ENCODE measurements at places on chromosomes 7 and 10.
A peak's percentile ranks its signal among the peaks of the same experiment; 100 is the strongest.

DNA sequence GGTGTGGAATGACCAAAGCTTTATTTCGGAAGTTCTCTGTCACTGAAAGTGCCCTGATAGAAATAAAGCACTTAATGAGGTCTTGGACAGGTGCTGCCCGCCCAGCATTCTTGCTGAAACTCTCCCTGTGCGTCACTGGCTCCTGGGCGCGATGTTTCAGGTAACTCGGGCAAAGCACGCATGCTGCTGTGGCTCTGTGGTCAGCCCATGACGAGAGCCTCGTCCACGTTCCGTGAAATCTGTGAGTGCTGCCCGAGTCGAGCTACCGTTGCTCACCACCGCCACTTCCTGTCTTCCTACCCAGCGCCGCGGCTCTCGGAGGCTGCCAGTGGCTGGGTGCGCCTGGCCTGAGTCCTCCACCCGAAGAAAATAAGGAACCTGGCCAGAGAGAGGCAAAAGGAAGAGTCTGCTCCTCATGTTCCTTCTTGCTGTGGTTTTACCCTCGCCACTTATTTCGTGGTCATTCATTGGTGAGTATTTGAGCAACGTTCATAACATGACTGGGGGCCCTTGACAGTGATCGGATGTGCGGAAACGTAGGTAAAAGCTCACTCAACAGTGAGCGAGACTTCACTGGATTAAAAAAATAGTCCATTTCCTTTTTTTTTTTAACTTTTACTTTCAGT is 95.5 kb downstream of the MAP3K8 start:
- peak; percentile 60 for DNase-seq

- DNase-seq = no peak
These were observed 115.9 kb upstream of the MEOX2 start for GRCh38 chr7:15802425-15802824.

- no peak for DNase-seq
These were observed 33.2 kb upstream of the ELN start for GRCh38 chr7:73994761-73995160.

DNA sequence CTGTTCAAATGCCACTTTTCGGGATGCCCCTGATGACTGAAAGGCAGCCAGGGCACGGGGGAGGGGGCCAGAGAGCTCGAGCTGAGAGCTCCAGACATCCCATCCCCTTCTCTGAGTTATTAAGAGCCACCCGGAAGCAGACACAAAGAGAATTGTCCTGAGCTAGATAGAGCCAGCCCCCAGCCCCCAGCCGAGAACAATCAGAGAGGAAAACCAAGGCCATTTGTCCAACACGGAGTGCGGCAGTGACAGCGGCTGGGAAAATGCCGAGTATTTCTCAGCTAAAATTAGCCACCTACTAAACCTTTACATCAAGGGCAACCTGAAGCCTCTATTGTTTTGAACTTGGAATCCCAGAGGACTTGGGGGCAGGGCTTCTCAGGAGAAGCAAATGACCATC is 51.0 kb downstream of the UNC5B start:
- DNase-seq = no peak

DNA sequence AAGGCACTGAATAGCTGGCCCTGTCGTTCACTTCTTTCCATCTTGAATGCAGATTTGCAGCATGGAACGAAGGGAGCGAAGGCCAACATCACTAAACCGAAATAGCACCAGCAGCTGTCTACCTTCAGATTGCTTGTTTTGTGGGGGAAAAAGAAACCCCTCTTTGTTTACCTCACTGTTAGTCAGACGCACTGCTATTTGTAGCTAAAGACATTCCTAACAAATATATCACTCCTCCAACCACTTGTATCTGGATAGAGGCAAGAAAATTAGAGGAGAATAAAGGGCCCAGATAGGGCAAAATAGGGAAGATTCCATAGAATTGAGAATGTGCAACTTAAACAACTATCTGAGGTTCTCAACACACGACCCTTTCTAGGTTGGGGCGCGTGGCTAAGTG is 26.5 kb downstream of the ANK3 start:
- DNase-seq = no peak
